T-helper 9 cell (primary cell): ENCODE measurements at places on chromosomes 5 and 9.

- no peak for DNase-seq
These were observed 67.0 kb downstream of the STX17 start for GRCh38 chr9:99973455-99973854.

DNA sequence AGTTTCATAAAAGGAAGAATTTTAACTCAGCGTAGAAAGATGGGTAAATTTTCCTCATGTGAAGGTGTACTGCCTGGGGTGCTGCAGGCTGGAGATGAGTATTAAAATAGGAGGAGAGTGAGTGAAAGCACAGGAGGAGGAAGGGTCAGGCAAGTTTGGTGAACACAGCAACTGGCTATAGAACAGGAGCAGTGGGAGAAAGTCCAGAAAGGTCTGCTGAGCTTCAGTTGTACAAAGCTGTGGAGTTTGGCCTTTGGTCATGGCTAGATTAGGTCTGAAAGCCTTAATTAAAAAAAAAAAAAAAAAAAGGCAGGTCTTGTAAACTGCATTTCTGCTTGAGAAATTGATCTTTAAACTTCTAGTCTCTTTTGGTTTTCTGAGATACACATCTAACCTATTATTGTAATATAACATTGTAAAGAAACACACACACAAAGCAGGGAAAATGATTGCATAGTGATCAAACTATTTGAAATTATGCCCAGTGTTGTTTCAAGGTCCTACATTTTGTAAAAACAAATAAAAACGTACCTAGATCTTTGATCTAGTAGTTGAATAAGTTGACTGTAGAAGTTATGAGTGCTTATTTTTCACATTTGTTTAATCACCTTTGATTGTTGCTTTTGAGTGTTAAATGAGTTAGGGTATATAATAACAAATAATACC, 43.6 kb downstream of the MAP3K1 start:
- DNase-seq = no peak

DNA sequence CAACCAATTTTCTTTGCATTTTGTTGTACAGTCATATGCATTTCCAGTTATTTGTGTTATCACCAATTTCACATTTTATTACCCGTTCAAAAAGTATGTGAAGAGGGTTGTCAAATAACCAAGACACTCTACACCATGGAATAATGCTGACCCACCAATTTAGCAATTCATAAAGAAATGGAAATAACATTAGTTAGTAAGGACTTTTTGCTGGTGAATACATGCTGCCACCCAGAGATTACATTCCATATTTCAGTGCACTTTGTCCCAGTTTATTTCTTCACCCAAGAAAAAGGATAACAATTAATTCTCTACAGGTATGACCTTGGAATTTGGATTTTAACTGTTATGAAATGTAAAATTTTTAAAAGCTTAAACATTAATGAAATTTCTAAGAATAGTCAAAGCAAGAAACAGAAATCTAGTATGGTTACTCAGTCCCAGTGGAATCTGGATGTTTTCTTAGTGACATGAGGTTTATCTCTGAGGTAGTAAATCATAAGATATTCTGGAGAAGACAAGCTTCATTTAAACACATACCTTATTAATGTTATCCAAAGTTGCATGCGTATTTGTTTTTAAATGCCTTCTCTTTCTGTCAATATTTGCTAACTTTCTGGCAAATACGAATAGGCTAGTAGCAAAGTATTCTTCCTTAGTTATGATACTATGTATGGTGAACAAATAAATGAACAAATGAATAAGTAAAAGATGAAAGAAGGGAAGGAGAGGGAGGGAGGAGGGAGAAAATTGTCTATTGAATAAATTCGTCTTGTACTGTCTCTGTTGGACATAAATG, 100.6 kb downstream of the CETN3 start:
- DNase-seq = no peak

GRCh38 chr5:1884678-1885403, 2.1 kb upstream of the IRX4 start:
- no peak for DNase-seq

- DNase-seq = no peak
These were observed 71.6 kb upstream of the XPA start for GRCh38 chr9:97768746-97769145.

DNA sequence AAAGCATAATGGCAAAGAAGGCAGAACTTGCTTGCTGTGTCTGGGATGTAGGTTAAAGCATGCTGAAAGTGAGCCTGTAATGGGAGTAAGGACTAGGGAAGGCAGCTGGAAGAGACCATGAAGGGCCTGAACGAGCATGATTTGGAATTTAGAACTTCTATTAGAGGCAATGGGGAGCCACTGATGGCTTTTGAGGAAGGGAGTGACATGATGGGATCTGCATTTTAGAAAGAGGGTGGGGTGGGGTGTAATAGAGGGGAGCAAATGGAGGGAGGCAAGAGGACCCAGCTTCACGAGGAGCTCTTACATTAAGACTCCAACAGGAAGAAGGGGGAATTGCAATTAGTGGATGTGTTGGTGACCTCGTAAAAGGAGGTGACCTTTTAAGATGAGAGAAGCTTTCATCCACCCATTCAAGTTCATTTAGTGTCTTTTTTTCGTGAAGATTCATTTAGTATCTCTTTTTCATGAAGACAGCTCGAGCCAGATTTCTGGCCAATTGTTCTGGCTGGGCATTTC, 13.6 kb upstream of the GABRP start:
- no peak for DNase-seq

- no peak for DNase-seq
These were observed 6.5 kb downstream of the TNPO1 start for GRCh38 chr5:72822944-72823343.

- no peak for DNase-seq
These were observed 68.1 kb downstream of the ACTL7B start for GRCh38 chr9:108787690-108788048.

DNA sequence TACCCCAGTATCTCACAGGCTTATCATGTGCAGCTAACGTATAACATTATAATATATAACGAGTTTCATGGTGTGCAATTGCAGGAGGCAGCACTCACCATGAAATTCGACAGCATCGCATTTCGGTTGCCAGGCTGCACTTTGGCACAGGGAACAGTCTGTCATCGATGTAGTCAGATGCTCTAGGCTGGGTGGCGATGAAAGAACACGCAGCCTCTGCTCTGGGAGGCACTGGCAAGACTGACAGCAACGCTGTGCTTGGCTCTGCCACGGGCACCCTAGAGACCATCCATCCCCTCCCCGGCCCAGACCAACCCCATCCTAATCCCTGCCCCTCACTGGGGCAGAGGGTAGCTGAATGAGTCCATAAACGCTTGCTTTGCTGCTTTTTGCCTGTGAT, 290.8 kb downstream of the MED10 start:
- no peak for DNase-seq

GRCh38 chr5:139395844-139396640, 1.1 kb upstream of the PROB1 start:
- DNase-seq = no peak

DNA sequence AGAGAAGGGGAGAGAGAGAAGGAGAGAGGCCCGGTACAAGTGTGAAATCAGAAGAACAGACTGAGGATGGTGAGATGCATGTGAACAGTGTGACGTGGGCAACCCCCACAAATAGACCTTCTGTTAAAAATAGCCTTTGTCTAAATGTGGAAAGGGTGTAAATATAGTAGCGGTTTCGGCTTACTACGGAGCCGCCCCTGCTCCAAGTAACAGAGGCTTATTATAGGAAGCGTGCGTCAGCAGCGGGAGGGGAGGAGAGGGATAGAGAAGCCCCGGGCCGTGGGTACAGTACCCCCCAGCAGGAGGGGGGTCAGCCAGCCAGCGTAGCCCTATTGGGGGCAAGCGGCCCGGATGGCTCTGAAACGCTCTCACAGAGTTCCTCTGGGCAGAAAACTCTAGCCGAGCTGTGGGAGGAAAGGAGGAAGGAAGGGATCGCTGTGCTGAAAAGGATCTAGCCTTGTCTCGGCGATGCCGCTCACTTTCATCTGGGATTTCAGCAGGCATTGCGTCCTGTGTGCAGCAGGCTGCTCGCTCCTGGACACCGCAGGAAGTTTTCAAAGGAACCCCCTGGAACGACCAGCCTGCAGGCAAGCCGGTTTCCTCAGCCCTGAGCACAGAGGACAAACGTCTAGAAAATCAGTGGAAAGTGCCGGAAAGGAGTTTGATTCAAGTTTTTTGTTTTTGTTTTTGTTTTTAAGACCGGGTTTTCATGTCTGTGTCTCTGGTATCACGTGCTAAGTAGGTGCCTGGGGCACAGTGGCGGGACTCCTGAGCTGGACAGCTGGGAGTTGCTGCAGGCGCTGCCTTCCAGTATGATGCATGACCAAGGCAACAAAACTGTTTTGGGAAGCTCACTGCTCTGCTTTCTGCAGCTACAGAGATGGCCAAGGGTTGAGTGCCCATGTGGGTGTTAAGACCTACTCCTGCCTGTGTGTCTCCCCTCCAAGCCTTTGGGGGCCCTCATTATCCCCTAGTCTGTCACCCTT, 146.6 kb downstream of the SEC61B start:
- no peak for DNase-seq

DNA sequence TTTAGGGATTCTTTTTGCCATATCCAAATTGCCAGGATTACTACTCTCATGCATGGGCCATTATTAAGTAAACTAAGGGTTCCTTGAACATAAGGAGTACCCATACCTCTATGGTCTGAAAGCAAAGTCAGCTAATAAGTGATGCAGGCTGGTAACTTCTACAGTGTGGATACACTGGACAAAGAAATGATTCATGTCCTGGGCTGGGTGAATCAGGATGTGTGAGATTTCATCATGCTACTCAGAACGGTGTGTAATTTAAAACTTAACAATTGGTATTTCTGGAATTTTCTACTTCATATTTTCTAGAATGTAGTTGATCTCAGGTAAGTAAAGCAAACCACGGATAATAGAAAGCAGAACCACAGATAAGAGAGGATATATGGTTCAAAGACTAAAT, 428.8 kb downstream of the CHSY3 start:
- DNase-seq = no peak

DNA sequence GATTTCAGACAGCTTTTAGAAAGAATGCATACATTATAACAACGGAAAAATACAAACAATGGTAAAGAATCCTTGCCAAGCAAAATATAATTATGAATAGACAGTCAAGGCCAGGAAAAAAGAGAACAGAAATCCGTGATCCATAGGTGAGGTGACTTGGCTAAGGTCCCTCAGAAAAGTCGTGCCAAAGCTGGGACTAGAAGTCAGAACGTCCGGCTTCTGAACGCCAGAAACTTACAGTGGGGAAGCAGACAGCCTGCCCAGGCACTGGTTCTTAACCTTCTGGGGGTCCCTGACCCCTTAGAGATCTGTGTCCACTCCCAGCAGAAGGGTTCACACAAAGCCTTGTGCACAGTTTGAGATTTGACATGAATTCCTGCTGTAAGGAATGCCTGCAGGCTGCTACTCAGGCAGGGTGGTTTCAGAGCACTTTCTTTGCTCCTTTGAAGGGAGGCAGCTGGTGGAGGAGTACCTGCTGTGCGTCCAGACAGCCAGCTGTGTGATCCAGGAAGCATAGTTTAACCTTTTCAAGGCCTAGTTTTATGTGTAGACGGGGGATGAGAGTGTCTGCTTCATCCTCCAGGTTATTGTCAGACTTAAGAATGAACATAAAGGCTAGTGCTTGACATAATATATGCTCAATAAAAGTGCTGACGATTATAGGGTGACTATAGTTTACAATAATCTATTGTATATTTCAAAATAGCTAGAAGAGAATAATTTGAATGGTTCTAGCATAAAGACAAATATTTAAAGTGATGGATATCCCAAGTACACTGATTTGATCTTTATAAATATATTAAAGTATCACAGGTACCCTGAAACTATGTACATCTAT, 852 bp downstream of the ARHGEF37 start:
- no peak for DNase-seq

DNA sequence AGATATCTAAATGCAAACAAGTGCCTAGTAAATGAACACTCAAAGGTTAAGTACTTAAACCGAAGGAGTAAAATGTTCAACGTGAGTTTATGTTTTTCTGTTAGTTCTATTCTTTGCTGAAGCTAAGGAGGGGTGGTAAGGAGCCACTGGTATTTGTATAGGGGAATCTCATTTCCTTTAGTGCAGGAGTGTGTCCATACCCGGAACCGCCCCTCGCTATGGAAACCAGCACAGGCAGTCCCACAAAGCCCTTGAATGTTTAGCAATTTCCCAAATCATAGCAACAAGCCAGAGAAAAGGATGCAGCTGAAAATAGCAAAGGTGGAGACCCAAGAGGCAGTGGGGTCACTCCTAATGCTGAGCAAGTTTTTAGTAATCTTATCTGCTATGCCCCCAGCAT, 78.8 kb upstream of the STK32A start:
- DNase-seq = no peak

GRCh38 chr9:134304690-134305089, 21.6 kb upstream of the RXRA start:
- DNase-seq = no peak

GRCh38 chr9:109072133-109072692, 47.5 kb downstream of the TMEM245 start:
- no peak for DNase-seq

GRCh38 chr5:117793963-117794362, 1194.4 kb downstream of the DTWD2 start:
- DNase-seq = no peak

GRCh38 chr9:14478175-14479162, 164.5 kb upstream of the NFIB start:
- DNase-seq = no peak

GRCh38 chr9:83188277-83188676, 125.3 kb upstream of the RASEF start:
- no peak for DNase-seq

- DNase-seq = no peak
These were observed 1160.4 kb downstream of the EFNA5 start for GRCh38 chr5:106510321-106510720.

DNA sequence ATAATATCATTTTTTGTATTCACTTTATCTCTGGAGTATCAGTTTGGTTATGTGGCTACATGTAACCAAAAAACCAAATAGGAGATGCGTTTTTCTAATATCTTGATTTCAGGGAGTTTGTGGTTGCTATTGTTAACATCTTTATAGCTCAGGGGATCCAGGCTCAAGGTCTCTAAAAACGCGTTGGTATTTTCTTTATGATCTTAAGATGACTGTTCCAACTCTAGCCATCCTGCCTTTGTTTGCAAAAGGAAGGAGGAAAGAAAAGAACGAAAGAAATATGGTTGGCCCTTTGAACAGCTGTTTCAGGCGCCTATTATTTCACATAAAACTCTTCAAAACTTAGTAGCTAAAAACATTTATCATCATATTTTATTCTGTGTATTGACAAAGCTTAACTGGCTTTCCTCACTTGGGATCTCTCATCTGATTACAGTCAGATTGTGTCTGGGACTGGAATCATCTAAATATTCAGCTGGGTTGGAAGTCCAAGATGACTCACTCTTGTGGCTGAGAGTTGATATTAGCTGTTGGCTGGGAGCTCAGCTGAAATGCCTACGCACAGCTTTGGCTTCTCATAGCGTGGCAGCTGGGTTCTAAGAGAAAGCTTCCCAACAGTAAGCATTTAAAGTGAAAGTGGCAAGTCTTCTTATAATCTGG, 60.1 kb downstream of the FAM174A start:
- DNase-seq = no peak

GRCh38 chr9:13139641-13140171, 139.8 kb downstream of the MPDZ start:
- no peak for DNase-seq

GRCh38 chr5:61132559-61132958, 29.7 kb downstream of the SMIM15 start:
- no peak for DNase-seq
